ENCODE measurements at places on chromosomes 2 and 18.
A peak's percentile ranks its signal among the peaks of the same experiment; 100 is the strongest.

DNA sequence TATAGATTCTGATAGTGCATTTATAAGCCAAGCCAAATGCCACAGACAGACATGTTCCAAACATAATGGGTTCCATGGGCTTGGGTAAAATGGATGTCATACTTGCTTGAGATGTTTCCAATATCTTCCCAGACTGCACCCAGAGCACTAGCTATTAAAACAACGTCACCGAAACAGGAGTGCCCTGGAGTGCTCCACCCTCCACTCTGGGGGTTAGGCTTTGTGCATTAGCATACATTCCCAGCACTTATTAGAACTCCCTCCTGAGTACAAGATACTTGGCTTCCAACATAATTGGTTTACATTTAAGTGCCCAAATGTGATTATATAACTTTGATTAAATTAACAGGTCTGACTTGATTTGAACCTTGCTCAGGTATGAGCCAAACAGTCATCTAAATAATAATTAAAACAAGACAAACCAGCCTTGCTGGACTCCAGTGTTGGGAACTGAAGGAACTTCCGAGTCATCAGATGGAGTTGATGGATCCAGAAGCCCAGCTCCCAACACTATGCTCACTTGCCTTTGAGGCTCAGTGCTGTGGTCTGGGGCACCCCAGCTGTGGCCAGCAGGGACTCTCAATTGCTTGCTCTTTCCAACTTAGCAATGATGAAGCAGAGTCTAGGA, 60.5 kb upstream of the LGALSL start:
- no peak overlapping the region for H3K27ac ChIP-seq
- DNase-seq: no peak
- H3K4me1 ChIP-seq: peaks cover 2% of the 10 kb centered on the region
- no peaks in the 10 kb centered on the region for H3K27me3 ChIP-seq

DNA sequence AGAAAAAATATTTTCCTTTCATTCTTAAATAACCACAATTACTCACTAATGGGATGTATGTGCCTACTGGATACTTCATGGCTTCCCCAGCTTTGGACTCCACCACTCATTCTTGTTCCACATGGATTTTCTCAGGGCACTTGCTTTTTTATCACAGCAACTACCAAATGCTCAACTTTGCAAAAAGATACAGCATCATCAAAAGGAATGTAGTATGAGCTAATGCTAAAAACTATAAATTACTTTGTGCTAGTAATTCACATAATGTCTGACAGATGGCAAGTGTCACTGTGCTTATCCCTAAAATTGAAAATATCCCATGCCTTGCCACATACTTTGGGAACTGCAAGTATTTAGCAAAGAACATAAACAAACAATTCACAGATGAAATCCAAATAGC, 130.4 kb upstream of the ZFP36L2 start:
- H3K27me3 ChIP-seq: no peaks in the 10 kb centered on the region
- no peak overlapping the region for H3K4me3 ChIP-seq
- no peak for DNase-seq

GRCh38 chr2:95310216-95310615, 13.1 kb downstream of the KCNIP3 start:
- H3K27me3 ChIP-seq: no peaks in the 10 kb centered on the region
- H3K4me3 ChIP-seq: no peak overlapping the region
- no peaks in the 10 kb centered on the region for H3K4me1 ChIP-seq
- H3K27ac ChIP-seq: no peak overlapping the region

DNA sequence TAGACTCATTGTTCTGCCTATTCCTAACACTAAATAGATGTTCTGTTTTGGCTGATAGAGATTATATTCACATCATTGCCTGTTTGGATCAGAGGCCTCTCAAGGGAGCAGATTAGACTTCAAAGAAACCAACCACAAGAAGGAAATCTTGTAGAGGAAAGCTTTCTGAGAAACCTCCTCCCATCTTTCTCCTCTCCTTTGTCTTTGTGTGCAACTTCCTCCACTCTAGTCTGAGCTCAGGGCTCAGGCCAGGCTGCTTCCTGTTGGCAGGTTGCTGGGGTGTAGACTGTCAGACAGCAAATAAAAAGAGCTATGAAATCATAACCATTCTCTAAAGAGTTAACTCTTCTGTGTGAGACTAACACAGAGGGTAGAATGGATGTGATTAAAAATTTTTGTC, 113.0 kb downstream of the TGFA start:
- H3K27me3 ChIP-seq: peaks cover 8% of the 10 kb centered on the region
- no peak for DNase-seq
- no peak overlapping the region for H3K27ac ChIP-seq
- H3K36me3 ChIP-seq: no peaks in the 10 kb centered on the region
- H3K4me1 ChIP-seq: no peaks in the 10 kb centered on the region

GRCh38 chr2:223865907-223866508, 28.6 kb upstream of the AP1S3 start:
- H3K27me3 ChIP-seq: no peaks in the 10 kb centered on the region
- H3K4me1 ChIP-seq: peaks cover 19% of the 10 kb centered on the region
- peaks cover 25% of the 10 kb centered on the region for H3K36me3 ChIP-seq
- DNase-seq: no peak
- H3K4me3 ChIP-seq: no peak overlapping the region
- H3K27ac ChIP-seq: peak overlapping the region; percentile 43

DNA sequence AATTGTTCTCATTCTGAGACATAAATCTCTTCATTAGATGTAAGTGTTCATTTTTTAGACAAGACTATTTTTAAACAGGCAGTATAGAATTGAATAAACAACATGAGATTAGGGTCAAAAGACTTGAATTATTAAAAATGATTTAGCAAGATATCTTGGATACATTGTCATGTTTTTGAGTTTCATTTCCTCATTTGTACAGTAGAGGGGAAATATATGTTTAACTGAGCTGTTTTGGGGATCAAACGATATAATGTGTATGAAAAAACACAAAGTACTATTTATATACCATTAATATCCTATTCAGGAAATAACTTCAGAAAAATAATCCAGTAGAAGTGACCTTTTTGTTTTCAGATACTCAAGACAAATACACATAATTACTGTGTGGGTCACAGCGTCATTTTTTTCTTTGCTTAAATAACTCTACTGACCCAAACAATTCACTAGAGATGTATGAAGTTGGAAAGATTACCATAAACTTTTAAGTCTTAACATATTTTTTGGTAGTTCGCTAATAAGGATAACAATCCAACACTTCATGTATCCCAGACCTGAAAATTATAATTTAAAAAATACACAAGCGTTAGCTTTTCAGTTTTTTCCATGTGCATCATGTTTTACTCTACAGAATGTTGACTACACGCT, 896 bp upstream of the ASXL3 start:
- peaks cover 24% of the 10 kb centered on the region for H3K27me3 ChIP-seq
- DNase-seq: no peak
- peak overlapping the region; percentile 77 for H3K4me3 ChIP-seq
- no peak overlapping the region for H3K27ac ChIP-seq
- H3K4me1 ChIP-seq: peaks cover 6% of the 10 kb centered on the region
- H3K36me3 ChIP-seq: no peaks in the 10 kb centered on the region
